ENCODE measurements at places on chromosomes 1 and 21.

- no peak for DNase-seq
Observed at GRCh38 chr1:223000632-223001031, 142.4 kb downstream of the TLR5 start.

DNA sequence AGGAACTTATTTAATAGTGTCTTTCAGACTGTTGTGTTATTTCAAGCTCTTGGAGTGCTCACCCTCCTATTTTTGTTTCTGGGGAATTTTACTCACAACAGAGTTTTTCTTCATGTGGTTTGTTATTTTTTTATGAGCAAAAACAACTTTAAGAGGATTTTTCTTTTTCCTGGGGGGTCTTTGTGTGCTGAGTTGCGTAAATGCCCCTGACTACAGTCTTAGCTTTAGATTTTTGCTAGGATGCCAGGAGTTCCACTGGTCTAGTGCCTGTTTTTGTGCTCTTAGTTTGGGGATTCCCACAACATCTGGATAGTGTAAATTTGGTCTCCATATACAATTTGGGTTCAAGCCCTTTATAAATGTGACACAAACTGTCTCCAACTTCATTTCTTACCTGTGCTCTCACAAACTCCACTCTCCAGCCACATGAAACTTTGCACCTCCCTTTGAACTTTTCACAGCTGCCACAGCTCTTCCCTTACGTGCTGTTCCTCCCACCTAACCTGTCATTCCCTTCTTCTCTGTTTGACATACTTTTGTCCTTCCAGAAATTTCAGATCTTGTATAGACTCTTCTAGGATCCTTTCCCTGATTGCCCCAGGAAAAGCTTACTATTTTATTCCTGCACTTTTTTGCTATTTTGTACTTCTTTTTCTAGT, 180.2 kb downstream of the CRB1 start:
- no peak for DNase-seq

- no peak for DNase-seq
Observed at GRCh38 chr1:201766131-201766866, 62.7 kb upstream of the IPO9 start.

DNA sequence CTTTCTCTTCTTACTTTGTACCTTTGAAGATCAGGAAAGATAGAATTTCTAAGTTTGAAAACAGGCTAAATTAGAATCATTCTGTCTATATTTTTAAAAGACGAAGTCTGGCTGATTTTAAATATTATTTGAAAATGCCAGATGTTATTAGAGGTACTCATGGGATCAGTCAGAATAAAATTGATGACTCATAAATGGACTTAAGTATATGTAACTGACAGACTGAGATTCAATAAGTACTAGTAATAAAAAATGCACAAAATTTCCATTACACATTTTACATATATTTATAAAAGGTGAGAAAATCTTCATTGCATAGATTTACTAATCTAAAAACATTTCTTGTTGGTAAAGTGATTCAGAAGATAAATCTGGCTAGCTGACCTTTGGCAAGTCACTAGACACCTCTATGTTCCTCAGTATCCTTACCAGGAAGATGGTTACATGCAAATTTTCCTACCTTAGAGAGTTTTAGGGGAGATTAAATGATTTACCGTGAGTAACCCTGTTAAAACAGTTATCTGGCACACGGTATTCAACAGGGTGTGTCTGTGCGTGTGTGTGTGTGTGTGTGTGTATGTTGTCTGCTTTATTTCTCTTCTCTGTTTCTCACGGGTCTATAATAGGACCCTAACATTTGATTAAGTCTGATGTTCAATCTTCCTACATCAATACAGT, 189.0 kb downstream of the RUNX1 start:
- no peak for DNase-seq

DNA sequence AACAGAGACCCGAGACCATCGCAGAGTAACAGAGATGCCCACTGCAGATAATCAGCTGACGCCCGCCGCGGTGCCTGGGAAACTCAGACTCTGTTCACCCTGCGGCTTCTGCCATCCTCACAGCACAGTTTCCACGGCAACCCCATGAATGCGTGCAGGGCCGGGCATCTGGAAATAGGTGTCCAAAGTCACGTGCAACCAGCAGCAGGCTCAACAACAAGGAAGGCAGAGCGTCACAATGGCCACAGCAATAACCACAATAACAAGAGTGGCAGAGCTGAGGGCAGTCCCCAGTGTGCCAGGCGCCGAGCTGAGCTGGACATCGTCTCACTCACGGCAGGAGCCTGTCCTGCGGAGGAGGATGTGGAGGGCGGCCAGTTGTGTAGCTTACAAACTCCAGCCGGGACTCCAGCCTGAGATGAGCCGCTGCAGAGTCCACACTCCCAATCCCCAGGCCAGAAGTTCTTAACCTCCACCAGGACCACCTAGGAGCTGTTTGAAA, 102.0 kb downstream of the CRYAA start:
- DNase-seq: no peak

- no peak for DNase-seq
Observed at GRCh38 chr1:220003610-220004299, 42.5 kb downstream of the EPRS1 start.

DNA sequence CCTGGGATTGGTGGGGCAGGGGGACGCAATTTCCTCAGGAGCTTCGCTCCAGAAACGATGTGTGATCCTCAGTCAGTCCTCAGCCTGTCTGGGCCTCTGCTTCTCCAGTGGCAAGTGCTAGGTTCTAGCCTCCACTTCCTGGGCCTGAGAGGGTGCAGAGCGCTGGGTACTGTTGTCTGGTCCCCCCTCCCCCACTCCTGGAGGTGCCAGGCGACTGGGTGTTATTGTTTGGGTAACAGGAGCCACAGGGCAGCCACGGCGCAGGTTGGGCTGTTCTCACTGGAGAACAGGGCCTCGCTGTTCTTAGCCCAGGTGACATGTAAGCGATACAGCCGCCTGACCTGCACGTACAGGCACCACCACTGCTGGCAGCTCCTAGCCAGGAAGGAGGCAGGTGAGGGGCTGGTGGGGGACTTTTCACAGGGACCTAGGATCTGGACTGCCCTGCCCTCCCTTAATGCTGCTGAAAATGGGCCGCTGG, 2.1 kb downstream of the RPS6KA1 start:
- DNase-seq: no peak

DNA sequence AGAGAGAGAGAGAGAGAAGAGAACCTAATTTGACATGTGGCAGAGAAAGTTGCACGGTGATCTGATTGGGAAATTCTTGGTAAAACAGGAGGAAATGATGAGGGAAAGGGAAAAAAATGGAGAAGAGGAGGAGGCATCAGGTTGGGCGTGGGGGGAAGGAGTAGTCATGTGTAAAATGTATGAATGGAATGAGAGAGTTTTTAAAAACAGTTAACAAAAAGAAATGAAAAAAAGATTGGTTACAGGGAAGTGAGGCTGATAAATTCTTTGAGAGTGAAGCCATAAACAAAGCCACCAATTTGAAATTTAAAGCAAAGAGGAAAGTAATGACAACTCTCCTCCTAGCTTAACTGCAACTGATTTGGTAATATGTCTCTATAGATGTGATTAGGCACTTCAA, 409.2 kb downstream of the USH2A start:
- DNase-seq: no peak

DNA sequence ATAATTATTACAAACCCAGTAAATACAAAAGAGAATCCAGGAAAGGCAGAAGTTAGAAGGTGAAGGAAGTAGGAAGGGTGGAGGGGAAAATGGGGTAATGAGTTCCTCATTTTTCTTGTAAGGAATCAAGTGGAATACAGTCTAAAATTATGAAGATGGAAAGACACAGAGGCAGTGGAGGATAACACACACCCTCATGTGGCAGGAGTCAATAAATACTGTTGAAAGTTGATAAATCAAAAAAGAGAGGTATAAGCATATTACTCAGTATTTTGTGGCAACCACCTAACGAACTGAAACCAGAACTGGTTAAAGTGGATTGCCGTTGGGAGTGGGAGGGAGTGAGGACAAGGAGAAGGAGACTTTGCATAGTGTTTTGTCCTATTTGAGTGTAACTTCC, 78.6 kb upstream of the SLC44A3 start:
- DNase-seq: no peak

- DNase-seq: no peak
Observed at GRCh38 chr1:58318157-58319005, 228.1 kb downstream of the OMA1 start.

DNA sequence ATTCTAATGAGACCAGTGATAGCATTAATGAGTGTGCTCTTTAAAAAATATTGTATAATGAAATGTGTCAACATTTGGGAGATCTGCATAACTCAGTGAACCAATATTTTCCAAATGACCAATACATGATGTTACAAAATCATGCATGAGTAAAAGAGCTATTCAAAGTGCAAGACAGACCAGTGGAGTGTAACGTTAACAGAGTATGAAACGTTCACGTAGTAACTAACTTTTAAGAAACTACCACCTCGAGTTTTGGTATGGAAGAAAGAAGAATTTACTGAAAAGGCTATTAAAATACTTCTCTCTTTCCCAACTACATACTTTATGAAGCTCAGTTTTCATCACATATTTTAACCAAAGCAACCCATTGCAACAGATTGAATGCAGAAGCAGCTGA, 9.6 kb upstream of the SLC6A9 start:
- no peak for DNase-seq

DNA sequence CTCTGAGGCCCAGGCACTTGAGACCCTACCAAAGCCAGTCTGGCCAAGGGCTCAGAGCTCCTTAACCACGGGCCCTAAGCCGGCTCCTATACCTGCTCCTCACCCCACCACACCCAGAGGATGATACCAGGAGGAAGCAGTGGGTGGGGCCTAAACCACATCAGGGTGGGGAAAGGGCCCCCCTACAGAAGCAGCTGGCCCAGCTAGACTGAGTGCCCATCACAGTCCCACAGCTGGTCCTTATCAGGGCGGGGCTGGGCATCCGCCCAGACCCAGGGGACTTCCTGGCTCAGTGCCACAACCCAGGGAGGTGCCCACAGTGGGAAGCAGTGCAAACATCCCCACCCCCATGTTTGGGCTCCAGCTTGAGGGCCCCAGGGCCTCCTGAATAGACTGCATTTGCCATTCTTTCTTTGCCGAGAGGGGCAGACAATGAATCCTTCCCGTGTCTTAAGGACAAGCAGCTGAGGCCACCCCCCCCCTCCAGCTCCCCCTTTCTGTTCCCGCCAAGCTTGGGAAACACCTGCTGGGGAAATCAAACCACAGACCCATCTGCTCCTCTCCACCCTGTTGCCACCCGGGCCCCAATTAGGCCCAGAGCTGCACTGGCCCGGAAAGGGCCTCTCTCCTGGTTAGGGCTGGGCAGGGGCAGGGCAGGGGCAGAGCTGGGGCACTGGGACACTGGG, 6.2 kb downstream of the E2F2 start:
- no peak for DNase-seq

DNA sequence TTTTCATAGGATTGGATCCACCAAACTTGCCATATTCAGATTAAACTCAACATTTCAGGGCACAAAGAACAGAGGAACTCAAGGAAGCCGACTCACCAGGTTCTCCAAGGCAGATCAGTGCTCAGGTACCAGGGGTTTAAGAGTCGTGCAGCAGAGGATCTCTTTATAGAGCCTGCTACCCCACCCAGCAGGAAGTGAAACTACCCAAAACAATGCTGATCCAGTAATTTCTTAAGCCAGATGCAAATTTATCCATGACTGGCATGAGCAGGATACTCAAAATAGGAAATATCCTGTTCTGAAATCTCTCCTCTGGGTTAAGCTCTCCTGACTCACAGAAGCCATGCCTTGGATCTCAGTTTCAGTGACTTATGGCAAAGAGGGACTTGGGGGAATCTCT, at the start of gene SPRR2A:
TSS of gene SPRR2A (minus strand) at position 138 of the 400 bp plus-strand sequence. CDS start 777 bp downstream, outside the sequence.
- no peak for DNase-seq

GRCh38 chr1:77473690-77474089, 191.9 kb downstream of the AK5 start:
- DNase-seq: no peak

- peak; percentile 31 for DNase-seq
Observed at GRCh38 chr1:154463512-154463990, 38.5 kb upstream of the TDRD10 start.

- DNase-seq: no peak
Observed at GRCh38 chr1:147808025-147808424, 47.6 kb upstream of the GJA5 start.

- no peak for DNase-seq
Observed at GRCh38 chr1:56654126-56654923, 9.2 kb downstream of the PRKAA2 start.

DNA sequence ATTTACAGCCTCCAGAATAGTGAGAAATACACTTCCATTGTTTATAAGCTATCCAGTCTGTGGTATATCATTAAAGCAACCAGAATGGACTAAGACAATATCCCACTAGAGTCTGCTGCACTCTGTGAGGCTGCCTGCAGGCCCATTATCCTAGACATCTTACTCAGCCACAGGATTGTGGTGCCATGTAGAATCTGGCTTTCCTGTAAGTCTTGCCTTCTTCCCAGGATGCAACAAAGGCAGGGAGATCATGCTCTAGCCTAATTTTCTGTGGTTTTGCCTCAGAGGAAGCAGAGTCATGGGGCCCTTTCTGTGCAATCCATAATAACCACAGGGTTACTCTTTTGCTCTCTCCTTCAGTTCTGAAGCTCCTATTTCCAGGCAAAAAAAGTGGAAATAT, 299.1 kb upstream of the DEPDC1 start:
- no peak for DNase-seq

GRCh38 chr1:67148516-67149178, 13.9 kb upstream of the C1orf141 start:
- no peak for DNase-seq

DNA sequence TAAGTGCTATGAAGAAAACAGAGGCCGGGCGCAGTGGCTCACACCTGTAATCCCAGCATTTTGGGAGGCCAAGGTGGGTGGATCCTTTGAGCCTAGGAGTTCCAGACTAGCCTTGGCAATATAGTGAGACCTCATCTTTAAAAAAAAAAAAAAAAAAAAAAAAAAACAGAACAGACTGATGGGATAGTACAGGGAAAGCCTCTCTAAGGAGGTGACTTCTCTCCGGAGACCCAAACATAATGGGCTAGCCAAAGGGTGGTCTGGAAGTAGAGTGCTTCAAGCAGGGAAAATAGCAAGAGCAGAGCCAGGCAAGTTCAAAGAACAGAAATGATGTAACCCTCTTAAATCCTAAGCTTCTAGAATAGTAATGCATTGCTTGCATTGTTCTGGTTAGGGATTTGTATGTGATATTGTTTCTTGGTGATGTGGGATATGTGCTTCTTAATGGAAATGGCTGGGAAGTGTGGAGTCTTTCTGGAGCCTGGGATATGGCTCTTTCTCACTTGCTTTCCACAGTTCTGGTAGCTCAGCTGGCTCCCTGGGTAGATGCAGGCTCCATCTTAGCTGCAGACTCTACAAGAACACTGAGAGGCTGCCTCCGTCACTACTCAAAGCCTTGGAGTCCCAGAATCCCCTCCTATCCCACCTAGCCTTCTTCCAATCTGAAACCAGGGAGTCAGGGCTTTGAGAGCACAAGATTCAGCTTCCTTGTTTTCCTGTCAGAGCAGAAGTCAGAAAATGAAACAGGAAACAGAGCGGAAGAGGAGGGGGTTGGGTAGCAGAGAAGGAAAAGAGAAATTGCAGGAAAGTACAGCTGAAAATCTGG, 1.9 kb upstream of the PIGV start:
- DNase-seq: no peak

DNA sequence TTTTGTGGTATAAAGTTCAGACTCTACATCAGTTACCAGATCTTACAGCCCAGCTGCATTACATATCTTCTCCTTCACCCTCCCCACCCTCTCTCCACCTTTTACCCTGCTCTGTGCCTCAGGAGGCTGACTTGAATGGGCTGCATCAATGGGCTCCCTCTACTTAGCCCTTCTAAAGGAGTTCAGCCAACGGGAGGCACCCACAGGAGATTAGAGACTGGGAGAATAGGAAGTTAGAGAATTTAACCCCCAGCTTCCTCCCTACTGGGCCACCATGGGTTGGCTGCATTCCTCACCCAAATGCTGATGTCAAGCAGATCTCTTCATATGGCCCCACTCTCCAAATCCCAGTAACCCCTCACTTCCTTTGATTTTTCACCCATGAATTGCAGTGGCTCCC, 17.1 kb upstream of the DUSP23 start:
- no peak for DNase-seq
